ENCODE measurements at places on chromosomes 12 and 14.

DNA sequence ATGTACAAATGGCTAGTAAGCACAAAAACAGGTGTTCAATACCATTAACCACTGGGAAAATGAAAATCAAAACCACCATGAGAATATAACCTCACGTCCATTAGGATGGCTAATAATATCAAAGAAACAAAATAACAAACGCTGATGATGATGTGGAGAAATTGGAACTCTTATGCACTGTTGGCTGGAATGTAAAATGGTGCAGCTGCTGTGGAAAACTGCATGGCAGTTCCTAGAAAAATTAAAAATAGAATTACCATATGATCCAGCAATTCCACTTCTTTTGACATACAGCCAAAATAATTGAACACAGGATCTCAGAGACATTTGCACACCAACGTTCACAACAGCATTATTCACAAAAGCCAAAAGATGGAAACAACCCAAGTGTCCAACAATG, 51.5 kb downstream of the TMPRSS12 start:
- no peak for DNase-seq

- no peak for DNase-seq
These were observed 4.1 kb upstream of the PIK3C2G start for GRCh38 chr12:18257251-18257650.

- no peak for DNase-seq
These were observed 230.0 kb upstream of the EGLN3 start for GRCh38 chr14:34180869-34181268.

DNA sequence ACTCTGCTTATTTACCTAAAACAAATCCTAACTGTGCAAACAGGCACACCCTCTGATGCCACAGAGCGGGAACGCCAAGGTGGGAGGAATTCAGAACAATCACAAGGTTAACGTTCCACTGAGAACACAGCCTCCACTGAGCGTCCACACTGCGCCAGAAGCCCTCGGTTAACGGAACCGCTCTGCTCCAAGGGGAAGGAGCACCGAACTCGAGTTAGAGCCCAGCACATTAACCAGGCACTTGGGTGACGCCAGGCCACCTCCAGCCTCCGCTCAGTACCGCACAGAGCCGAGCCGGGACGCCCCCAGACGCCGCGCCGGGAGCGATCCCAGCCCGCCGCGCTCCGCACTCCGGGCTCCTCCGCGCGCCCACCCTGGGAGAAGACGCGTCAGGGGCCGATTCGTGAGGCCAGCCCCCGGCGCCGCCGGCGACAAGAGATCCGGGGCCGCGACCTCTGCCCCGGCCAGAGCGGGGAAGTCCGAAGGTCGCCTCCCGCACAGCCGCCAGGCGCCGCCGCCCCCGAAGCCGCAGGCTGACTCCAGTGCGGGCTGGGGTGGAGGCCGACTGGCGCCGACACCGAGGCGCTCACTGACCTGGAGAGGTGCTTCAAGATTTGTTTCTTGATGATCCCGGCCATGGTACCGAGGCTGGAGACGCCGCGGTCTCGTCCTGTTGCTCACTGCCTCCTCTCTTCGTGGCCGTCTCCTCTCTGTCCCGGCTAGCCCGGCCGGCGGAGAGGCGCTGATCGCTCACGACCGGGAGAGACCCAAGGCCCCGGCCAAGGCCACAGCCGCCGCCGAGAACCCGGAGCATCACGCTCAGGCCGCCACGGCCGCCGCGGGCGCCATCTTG, 450 bp downstream of the BLTP3B start:
- DNase-seq: peak; percentile 51

DNA sequence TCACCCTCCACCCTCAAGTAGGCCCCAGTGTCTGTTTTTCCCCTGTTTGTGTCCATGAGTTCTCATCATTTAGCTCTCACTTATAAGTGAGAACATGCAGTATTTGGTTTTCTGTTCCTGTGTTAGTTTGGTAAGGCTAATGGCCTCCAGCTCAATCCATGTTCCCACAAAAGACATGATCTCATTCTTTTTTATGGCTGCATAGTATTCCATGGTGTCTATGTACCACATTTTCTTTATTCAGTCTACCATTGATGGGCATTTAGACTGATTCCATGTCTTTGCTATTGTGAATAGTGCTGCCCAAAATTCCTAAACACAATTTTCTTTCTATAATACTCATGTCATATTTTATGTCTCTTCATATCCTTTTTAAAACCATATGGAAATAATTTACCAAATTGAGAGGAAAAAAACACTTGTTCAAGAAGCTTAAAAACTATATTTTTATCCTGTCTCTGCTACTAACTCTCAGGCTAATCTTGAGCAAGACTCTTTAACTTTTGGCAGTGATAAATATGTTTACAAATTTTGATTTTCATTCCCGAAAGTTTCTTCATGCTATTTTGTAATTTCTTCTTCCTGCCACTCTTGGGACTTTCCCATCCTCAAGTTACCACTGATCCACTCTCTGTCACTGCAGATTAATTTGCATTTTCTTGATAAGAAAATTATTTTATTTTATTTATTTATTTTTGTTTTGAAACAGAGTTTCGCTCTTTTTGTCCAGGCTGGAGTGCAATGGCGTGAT, 28.0 kb upstream of the OSBPL8 start:
- no peak for DNase-seq

GRCh38 chr12:21451529-21451928, 14.1 kb downstream of the PYROXD1 start:
- no peak for DNase-seq

- no peak for DNase-seq
These were observed 356.4 kb downstream of the FOXG1 start for GRCh38 chr14:29123017-29123416.

- DNase-seq: no peak
These were observed 170.0 kb downstream of the BCL11B start for GRCh38 chr14:99101855-99102461.

DNA sequence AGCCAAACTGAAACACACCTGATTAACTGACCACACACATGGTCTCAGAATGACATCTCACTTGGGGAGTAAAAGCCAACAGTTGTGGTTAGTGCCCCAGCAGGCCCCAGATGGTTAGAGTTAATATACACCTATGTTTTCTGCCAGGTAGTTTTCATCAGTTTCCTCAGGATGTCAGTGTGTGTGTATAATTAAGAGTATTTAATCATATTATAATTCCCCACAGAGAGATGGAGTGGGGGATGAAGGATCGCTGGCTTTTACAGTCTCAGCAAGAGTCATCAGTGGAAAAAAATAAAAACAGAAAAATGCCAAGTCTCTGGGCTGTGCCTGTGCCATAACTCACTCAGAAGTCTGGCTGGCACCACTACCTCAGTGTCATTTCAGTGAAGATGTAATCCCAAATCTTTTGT, 412.5 kb downstream of the ZFP36L1 start:
- DNase-seq: no peak

- DNase-seq: no peak
These were observed 611.3 kb upstream of the TMEM132C start for GRCh38 chr12:127655691-127656090.

- DNase-seq: no peak
These were observed 123.4 kb downstream of the DICER1 start for GRCh38 chr14:95033682-95034632.

GRCh38 chr12:2324387-2324786, 271.6 kb downstream of the CACNA1C start:
- no peak for DNase-seq

GRCh38 chr12:116402163-116402939, 124.9 kb upstream of the MED13L start:
- no peak for DNase-seq

GRCh38 chr14:73760598-73761586, 46.7 kb upstream of the PNMA1 start:
- DNase-seq: no peak

- no peak for DNase-seq
These were observed 12.6 kb downstream of the KCNK10 start for GRCh38 chr14:88310449-88310848.

DNA sequence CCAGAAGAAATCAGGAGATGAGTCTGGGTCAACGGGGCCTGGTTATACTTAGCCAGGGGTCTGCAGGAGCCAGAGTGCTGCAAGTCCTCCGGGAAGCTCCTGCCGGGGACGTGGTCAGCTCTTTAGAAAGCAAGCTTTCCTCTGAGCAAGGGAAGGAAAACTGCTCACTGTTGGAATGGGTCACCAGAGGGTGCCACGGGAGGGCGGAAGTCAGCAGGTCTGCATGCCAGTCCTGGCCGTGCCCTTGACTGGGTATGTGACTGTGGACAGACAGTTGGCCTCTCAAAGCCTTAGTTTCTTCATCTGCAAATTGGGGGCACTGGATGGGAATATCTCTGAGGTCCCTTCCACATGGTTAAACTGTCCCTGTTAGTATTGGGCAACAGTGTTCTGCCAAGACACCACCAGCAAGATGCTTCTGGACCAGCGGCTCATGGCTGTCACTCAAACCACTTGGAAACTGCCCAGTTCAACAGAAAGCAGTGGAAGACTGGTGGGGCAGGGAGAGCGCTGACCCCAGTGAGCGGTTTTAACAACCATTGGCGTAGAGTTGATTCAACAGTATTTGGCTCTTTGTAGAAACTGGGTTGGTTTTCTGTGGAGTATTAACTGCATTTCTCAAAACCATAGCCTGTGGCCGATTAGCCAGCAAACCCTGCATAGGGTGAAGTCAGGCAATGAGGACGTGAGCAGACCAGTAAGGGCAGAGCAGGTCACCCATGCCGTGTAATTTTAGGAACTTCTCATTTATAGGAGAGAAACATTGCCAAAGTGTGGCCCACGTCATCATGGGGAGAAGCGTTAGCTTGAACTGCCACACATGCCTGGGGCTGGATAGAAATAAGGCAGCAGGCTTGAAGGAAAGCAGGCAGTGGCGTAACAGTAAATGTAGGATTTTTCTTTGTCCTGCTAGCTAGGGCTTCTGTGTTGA, 163.9 kb upstream of the PRMT8 start:
- no peak for DNase-seq

DNA sequence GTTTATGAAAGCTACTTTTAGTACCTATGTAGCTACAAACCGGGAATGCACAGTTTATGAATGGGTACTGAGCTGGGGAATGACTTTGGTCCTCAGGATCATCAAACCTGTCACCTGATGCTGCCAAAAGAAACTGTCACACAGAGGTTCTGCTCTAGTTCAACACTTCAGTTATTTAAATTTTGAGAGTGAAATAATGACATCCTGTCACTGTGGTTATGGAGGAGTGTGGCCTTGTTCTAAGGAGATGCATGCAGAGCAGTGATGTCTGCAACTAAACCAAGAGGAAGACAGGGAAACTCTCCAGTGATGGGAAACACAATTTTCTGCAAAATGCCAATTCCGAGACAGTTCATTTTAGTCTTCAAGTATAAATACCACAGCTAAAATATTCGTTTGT, 4.8 kb upstream of the AEBP2 start:
- DNase-seq: no peak

DNA sequence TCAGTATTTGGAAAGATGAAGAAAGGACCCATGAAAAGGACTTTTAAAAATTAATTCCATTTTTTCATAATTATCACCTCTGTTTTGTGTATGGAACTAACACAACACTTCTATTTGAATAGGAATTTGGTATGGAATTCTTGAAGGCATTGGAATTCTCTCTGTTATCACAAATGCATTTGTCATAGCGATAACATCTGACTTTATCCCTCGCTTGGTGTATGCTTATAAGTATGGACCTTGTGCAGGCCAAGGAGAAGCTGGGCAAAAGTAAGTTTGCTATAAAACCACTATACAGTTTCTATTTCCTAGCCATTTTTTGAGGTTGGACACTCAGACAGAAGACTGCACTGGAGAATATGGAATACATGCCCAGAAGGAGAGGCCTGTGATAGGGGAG, 98.6 kb downstream of the SLC5A8 start:
- DNase-seq: no peak

- DNase-seq: no peak
These were observed 527.9 kb downstream of the SOX5 start for GRCh38 chr12:23421556-23421955.

DNA sequence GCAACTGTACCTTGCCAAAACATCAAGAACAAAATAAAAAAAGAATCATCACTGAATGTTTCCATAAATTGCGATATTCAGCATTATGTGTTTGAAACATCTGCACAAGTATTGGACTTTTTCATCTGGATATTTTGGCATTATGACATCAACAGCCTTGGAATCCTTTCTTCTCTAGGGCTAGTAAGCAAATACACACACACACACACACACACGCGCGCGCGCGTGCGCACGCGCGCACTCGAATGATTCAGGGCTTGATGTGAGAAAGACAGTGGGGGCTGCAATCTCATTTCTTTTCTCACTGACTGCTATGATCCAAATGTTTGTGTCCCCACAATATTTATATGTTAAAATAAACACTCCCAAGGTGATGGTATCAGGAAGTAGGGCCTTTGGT, 90.0 kb upstream of the SLC38A4 start:
- no peak for DNase-seq

- DNase-seq: peak; percentile 44
These were observed 556.7 kb upstream of the FBXO33 start for GRCh38 chr14:39988939-39989338.

- DNase-seq: no peak
These were observed 55.3 kb downstream of the DACT1 start for GRCh38 chr14:58693048-58693447.

- no peak for DNase-seq
These were observed 16.7 kb downstream of the CHST11 start for GRCh38 chr12:104473374-104473983.

DNA sequence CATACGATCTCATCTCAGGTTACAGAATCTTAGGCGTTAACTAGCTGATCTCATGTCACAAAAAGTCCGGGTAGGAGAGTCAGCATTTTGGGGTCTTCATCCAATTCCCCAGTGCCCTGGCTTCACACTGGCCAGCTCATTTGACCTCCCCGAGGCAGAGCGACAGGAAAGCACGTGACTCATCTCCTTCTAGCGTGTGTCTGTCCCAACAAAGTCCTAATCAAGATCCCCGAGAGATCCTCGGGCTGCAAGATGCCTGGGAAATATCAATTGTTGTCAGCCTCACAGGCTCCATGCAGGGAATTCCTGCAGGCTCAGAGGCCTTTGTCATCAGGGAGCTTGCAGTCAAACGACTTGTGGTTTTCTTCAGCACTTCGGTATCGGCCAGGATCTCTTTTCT, 57.5 kb downstream of the ZNF664 start:
- DNase-seq: no peak

DNA sequence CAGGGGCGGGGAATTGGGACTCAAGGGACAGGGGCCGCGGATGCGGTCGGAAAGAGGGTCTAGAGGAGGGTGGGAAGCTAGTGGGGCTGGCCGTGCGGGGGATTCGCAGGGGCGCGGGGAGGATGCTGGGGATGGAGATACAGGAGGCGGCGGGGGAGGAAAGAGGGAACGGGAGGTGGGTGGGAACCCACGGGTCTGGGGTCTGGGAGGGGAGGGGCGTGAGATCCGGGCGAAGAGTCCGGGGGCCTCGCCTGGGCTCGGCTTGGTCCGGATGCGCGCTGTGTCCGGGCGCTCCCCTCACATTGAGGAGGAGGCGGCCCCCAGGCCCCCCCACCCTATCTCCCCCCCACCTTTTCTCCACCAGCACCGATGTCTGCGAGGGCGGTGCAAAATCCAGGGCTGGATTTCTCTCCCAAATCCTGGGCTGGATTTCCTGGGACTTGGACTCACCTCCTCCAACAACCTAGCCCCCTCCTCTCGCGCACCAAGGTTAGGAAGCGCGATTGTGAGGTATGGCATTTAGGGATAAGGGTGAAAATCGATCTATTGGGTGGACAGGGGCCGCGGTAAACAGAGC, at the start of gene AGAP2:
AGAP2 (minus strand) TSS at position 82 of the 577 bp plus-strand sequence. CDS start 496 bp downstream, outside the sequence.
- DNase-seq: no peak
